ENCODE measurements at places on chromosomes 3 and 15. TPM values are rescaled to one million over a fixed set of nuclear protein-coding genes. Genes with fewer than 3 reads are reported as not detected.

Gene GDPGP1
- total RNA-seq, result 3.1 TPM

Gene MLH1
- 53.8 TPM for total RNA-seq

Gene C3orf52
- total RNA-seq, result 3.7 TPM

Gene CAMK2N2
- total RNA-seq, result not detected

Gene DPPA4
- total RNA-seq, result 0.52 TPM

Gene MLF1
- total RNA-seq, result 57.9 TPM

Gene BOC
- total RNA-seq, result 28.7 TPM

Gene CHRNB4
- under 0.01 TPM for total RNA-seq

Gene TMEM108
- total RNA-seq, result 7.3 TPM

Gene STXBP5L
- total RNA-seq, result not detected

Gene TRH
- 0.52 TPM for total RNA-seq

Gene ROPN1
- not detected for total RNA-seq

Gene SLC28A1
- total RNA-seq, result 0.52 TPM

Gene PIGZ
- 1.0 TPM for total RNA-seq

Gene A4GNT
- total RNA-seq, result not detected

Gene SLC24A5
- total RNA-seq, result not detected

Gene NBEAL2
- 5.2 TPM for total RNA-seq

Gene AMT
- total RNA-seq, result 2.6 TPM

Gene THAP10
- total RNA-seq, result 5.2 TPM

Gene SLC25A26
- total RNA-seq, result 30.8 TPM

Gene CD200R1
- total RNA-seq, result 5.7 TPM

Gene AADACL2
- not detected for total RNA-seq

Gene PLCL2
- total RNA-seq, result 83.5 TPM

Gene RLBP1
- 0.52 TPM for total RNA-seq

Gene DAZL
- total RNA-seq, result not detected

Gene C15orf62
- total RNA-seq, result not detected

Gene GPR171
- 1.6 TPM for total RNA-seq

Gene GOLGA6L7
- not detected for total RNA-seq

Measured in skeletal muscle tissue (tissue), 5 donors.